Pancreas (tissue), 10 donors: ENCODE measurements at places on chromosomes 7 and 10. TPM values are rescaled to one million over a fixed set of nuclear protein-coding genes. Genes with fewer than 3 reads are reported as not detected.

Gene RARRES2
- 247 TPM for total RNA-seq

Gene LRIT2
- not detected for total RNA-seq

- no peak for DNase-seq
Observed at GRCh38 chr7:30845426-30846135, 66.1 kb upstream of the AQP1 start.

Gene SMKR1
- 0.46 TPM for total RNA-seq

Gene KLLN
- total RNA-seq = 0.09 TPM

Gene FZD1
- total RNA-seq = 7.4 TPM

Gene MMRN2
- 7.4 TPM for total RNA-seq

GRCh38 chr10:92573091-92573797, 649 bp downstream of the IDE start:
- peak; percentile 41 for DNase-seq

Gene GLCCI1
- total RNA-seq = 7.4 TPM

- no peak for DNase-seq
Observed at GRCh38 chr7:96199421-96199820, 122.5 kb downstream of the SLC25A13 start.

Gene CRYGN
- total RNA-seq = 0.18 TPM

- no peak for DNase-seq
Observed at GRCh38 chr7:2158331-2159175, 74.2 kb downstream of the MAD1L1 start.

Gene LAMB4
- total RNA-seq = 0.46 TPM

- no peak for DNase-seq
Observed at GRCh38 chr7:24325708-24326107, 41.7 kb downstream of the NPY start.

GRCh38 chr7:114048386-114049235, 129.8 kb upstream of the PPP1R3A start:
- DNase-seq = peak; percentile 24

GRCh38 chr7:69599955-69600709, 1.9 kb downstream of the AUTS2 start:
- DNase-seq = peak; percentile 12

GRCh38 chr7:111112439-111112838, 21.5 kb downstream of the LRRN3 start:
- DNase-seq = no peak

Gene COX19
- total RNA-seq = 6.6 TPM

Gene IGFBP1
- total RNA-seq = not detected

DNA sequence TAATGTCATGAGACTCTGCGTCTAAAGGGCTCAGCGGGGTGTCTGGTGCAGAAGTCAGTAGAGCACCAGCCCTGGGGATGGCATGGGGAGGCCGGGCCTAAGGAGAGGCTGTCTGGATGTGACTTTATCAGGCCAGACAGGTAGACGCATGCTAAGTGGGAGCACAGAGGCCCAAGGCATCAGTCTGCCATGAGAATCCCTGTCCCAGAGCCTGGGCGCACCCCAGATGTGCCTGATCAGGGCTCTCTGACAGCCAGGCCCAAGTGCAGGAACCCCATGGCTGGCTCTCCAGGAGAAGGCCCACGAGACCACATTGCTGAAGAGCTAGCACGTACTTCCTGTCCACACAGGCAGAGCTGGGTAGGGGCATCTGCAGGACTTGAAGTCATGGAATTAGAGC, 48.0 kb upstream of the CPXM2 start:
- no peak for DNase-seq

Gene DTX2
- total RNA-seq = 11.5 TPM

Gene ADAM12
- 0.08 TPM for total RNA-seq
